ENCODE measurements at places on chromosomes 1 and 21. TPM values are rescaled to one million over a fixed set of nuclear protein-coding genes. Genes with fewer than 3 reads are reported as not detected.

The FALEC gene
- not detected for total RNA-seq

The UMODL1 gene
- total RNA-seq, result 0.50 TPM

The MAN1C1 gene
- total RNA-seq, result 20.4 TPM

The ZBTB8A gene
- 8.4 TPM for total RNA-seq

The SZT2 gene
- total RNA-seq, result 71.5 TPM

DNA sequence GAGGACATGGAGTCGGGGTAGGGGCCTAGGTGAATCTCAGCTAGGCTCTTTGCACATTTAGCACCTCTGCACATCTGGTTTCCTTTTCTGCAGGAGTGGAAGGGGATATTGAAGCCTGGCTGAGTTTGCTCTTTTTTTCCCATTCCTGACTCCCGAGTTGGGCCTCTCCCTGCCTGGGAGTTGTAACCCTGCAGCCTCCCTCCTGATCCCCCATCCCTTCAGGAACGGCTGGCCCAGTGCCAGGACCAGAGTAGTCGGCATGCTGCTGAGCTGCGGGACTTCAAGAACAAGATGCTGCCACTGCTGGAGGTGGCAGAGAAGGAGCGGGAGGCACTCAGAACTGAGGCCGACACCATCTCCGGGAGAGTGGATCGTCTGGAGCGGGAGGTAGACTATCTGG, 836 bp downstream of the OLFML3 start:
- H3K27me3 ChIP-seq, result no peaks in the 10 kb centered on the region
- peak overlapping the region; percentile 45 for H3K4me3 ChIP-seq
- no peak for DNase-seq
- peaks cover 3% of the 10 kb centered on the region for H3K36me3 ChIP-seq
- H3K27ac ChIP-seq, result peak overlapping the region; percentile 65
- H3K4me1 ChIP-seq, result peaks cover 67% of the 10 kb centered on the region

DNA sequence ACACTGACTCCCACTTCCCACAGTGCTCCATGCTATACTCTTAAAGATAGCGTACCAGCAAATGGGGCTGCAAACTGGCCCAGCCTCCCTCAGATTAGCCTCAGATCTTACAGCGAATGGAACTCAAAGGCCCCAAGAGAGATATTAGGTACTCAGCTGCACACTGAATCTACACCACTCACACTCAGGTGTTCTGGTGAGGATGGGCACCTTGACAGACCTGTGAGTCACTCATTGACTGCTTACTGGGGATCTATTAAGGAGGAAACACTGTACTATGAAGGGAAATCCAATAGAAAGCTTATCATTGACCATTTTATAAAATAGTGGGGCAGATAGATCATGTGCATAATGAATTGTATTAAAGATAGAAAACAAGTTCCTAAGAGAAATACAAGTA, 164.3 kb upstream of the ATP1B1 start:
- no peak overlapping the region for H3K4me3 ChIP-seq
- no peaks in the 10 kb centered on the region for H3K36me3 ChIP-seq
- H3K4me1 ChIP-seq, result peaks cover 10% of the 10 kb centered on the region

- no peaks in the 10 kb centered on the region for H3K36me3 ChIP-seq
- no peak overlapping the region for H3K4me3 ChIP-seq
- DNase-seq, result no peak
- no peaks in the 10 kb centered on the region for H3K4me1 ChIP-seq
These were observed 388.6 kb downstream of the MATN1 start for GRCh38 chr1:30334767-30335166.

DNA sequence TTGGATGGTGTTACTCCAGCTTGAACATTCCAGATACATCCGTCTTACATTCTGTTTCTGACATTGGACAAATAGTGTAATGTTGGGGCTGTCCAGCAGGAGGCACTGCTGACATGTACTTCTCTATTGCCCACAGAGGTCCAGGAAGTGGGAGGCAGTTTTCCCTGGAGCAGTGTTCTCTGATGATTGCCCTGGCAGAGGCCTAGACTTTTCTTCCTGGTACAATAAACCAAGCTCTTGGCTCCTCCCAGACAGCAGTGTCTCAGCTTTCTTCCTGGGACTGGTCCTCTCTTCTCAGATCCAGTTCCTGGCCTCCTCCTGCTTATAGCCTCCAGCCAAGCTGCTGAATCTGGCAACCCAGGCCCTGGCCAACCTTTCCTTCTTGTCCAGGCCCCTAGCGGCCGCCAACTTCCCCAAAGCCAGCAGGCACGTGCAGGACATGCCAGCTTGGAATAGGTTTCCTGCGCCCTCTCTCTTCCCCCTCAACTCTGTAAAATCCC, 14.9 kb upstream of the IFNLR1 start:
- peak; percentile 70 for DNase-seq
- no peaks in the 10 kb centered on the region for H3K36me3 ChIP-seq
- H3K27ac ChIP-seq, result no peak overlapping the region
- H3K4me3 ChIP-seq, result no peak overlapping the region
- peaks cover 4% of the 10 kb centered on the region for H3K4me1 ChIP-seq
- no peaks in the 10 kb centered on the region for H3K27me3 ChIP-seq

GRCh38 chr1:83561346-83561745, 437.6 kb downstream of the TTLL7 start:
- H3K4me3 ChIP-seq, result no peak overlapping the region
- H3K27me3 ChIP-seq, result no peaks in the 10 kb centered on the region
- DNase-seq, result no peak
- no peaks in the 10 kb centered on the region for H3K4me1 ChIP-seq
- no peak overlapping the region for H3K27ac ChIP-seq

- H3K27ac ChIP-seq, result no peak overlapping the region
- H3K4me1 ChIP-seq, result peaks cover 18% of the 10 kb centered on the region
- no peak for DNase-seq
- H3K36me3 ChIP-seq, result no peaks in the 10 kb centered on the region
- no peaks in the 10 kb centered on the region for H3K27me3 ChIP-seq
- no peak overlapping the region for H3K4me3 ChIP-seq
These were observed 18.5 kb downstream of the SELL start for GRCh38 chr1:169692756-169693460.

GRCh38 chr1:12098786-12099185, 35.7 kb downstream of the TNFRSF8 start:
- H3K4me1 ChIP-seq, result no peaks in the 10 kb centered on the region
- H3K4me3 ChIP-seq, result no peak overlapping the region
- no peaks in the 10 kb centered on the region for H3K27me3 ChIP-seq
- no peak for DNase-seq

- DNase-seq, result no peak
- H3K4me3 ChIP-seq, result no peak overlapping the region
- H3K27ac ChIP-seq, result peak overlapping the region; percentile 90
- no peaks in the 10 kb centered on the region for H3K27me3 ChIP-seq
These were observed 2.6 kb downstream of the S100A16 start for GRCh38 chr1:153610334-153610733.

DNA sequence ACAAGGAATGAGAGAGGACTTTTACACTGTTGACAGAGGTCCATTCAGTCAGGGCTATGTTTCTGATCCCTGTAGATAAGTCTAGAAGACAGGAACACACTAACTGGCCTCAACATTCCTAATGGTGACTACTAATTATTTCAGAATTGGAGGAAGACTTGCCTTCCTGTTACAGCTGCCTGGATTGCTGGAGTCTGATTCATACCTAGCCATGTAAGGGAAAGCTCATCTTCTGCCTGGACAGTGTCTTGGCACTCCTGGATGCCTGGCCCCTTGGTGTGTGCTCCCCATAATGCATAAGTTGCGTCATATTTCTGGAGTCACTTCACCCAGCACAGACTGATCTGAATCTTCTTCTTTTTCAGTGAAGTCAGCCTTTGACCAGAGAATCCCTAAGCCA, 326.0 kb upstream of the RUNX1 start:
- no peaks in the 10 kb centered on the region for H3K36me3 ChIP-seq
- H3K4me1 ChIP-seq, result no peaks in the 10 kb centered on the region
- no peak overlapping the region for H3K27ac ChIP-seq
- H3K4me3 ChIP-seq, result no peak overlapping the region

DNA sequence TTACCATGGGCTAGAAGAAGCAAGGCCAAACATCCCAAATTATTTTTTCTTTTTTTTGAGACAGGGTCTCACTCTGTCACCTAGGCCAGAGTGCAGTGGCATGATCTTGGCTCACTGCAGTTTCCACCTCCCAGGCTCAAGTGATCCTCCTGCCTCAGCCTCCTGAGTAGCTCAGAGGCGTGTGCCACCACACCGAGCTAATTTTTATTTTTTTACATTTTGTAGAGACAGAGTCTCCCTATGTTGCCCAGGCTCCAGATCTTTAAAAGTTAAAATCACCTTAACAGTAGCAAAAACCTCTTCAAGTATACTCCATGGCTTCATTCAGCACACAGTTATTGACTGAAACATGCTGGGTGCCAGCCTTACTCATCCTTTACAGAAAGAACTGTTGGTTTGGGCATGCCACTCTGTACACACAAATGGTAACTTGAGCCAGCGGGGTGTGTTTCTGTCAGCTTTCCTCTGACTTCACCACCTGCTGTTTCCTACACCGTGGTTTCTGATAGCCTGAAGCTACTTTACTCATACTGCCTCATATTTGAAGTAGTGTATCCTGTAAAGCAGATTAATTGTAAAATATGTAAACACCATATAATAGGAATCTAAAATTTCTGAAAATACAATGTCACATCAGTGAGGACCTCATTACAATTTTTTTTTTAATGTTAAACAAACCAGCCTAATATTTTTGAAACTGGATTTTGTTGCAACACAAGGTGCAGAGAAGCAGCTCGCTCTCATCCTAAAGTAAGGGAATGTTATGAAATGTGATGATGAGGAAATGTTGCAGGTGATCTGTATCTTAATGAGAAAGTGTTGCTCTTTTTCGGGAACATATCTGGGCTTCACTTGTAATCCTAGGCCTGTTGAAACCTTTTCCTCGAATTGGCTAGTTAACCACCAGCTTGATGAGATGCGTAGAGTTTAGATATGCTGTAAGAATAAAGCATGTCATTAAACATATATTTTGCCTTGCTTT, 113.9 kb downstream of the ATP5PO start:
- DNase-seq, result no peak
- no peak overlapping the region for H3K27ac ChIP-seq
- no peaks in the 10 kb centered on the region for H3K27me3 ChIP-seq
- H3K36me3 ChIP-seq, result peaks cover 7% of the 10 kb centered on the region
- H3K4me1 ChIP-seq, result no peaks in the 10 kb centered on the region
- H3K4me3 ChIP-seq, result no peak overlapping the region

- no peak overlapping the region for H3K27ac ChIP-seq
- no peaks in the 10 kb centered on the region for H3K36me3 ChIP-seq
- H3K4me1 ChIP-seq, result peaks cover 29% of the 10 kb centered on the region
These were observed 2.9 kb upstream of the PRRX1 start for GRCh38 chr1:170660871-170661645.

GRCh38 chr1:236774926-236775325, 20.2 kb upstream of the MTR start:
- no peak overlapping the region for H3K27ac ChIP-seq
- H3K4me1 ChIP-seq, result no peaks in the 10 kb centered on the region
- no peaks in the 10 kb centered on the region for H3K27me3 ChIP-seq
- DNase-seq, result no peak
- no peaks in the 10 kb centered on the region for H3K36me3 ChIP-seq
- H3K4me3 ChIP-seq, result no peak overlapping the region

DNA sequence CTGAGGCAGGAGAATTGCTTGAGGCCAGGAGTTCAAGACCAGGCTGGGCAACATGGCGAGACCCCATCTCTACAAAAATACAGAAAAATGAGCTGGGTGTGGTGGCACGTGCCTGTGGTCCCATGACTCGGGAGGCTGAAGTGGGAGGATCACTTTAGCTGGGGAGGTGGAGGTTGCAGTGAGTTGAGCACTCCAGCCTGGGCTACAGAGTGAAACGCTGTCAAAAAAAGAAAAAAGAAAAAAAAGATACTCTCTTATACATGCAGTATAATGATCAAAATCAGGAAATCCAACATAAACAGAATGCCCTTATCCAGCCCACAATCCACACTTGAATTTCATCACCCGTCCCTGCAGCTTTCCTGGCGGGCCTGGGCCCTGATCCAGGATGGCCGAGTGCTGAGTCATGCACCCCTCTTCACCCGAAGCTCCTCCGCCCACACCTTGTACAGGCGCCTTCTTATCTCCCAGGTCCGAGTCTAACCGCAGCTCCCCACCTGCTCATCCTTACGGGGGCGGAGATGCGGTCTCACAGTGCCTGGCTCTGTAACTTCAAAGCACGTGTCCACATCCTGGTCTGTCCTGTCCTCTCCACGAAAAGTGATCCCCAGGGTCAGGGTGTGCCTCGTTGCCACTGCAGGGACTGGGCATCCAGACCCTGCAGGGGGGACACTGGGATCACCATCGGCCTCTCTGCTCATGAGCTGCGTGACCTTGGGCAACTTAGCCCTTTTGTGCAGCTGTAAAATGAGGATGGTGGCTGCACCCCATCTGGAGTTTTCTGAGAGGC, 120.2 kb upstream of the SLC45A1 start:
- H3K4me1 ChIP-seq, result peaks cover 34% of the 10 kb centered on the region
- H3K27ac ChIP-seq, result peak overlapping the region; percentile 8
- no peaks in the 10 kb centered on the region for H3K27me3 ChIP-seq
- no peak overlapping the region for H3K4me3 ChIP-seq

DNA sequence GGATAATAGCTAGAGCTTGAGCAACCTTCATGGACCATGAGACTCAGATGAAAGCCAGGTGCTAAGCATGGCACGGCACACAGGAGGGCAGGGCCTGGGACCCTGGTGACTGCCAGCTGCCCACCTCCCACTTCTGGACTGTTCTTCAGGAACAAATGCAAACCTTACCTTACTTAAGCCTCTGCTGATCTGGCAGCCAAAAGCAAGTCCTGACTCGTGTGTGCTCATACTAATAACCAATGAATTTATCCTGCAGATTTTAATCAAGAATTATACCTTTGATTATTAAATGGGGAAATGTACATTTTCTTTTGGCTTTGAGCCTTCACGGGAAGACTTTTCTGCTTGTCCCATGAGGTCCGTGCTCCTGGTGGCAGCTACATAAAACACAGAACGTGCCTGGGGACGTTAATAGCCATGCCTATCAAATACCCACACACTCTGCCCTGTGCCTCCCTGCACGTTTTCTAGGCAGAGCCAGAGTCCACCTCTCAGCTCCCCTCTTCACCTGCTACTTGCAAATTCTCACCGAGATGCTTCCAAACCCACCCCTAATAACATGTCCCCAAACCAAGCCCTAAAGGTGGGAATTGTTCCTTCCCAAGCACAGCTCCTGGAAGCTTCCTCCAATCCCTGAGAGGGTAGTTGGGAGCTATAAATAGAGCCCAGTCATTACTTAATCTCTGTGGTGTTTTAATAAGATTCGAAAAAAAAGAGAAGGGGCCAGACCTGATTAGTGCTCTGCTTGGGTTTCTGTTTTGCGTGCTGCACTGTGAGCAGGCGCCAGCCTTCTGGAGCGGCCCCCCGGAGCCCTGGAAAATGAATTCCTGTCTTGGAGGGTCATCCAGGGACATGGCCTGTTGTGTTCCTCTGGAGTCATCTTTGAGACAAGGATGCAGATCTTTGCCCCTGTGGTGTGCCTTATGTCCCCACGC, 33.5 kb downstream of the SLC1A7 start:
- no peak overlapping the region for H3K4me3 ChIP-seq
- H3K27me3 ChIP-seq, result no peaks in the 10 kb centered on the region
- H3K4me1 ChIP-seq, result peaks cover 37% of the 10 kb centered on the region
- DNase-seq, result no peak

GRCh38 chr1:160166166-160166868, 14.9 kb downstream of the ATP1A4 start:
- DNase-seq, result peak; percentile 63
- peaks cover 10% of the 10 kb centered on the region for H3K4me1 ChIP-seq
- H3K36me3 ChIP-seq, result no peaks in the 10 kb centered on the region
- H3K27ac ChIP-seq, result no peak overlapping the region
- no peaks in the 10 kb centered on the region for H3K27me3 ChIP-seq
- H3K4me3 ChIP-seq, result no peak overlapping the region

All from lower lobe of right lung (tissue), 2 donors.